GM12891 (cell line): ENCODE measurements at places on chromosomes 6 and 20.
A peak's percentile ranks its signal among the peaks of the same experiment; 100 is the strongest.

- DNase-seq: no peak
These were observed 634.8 kb upstream of the CITED2 start for GRCh38 chr6:140009286-140009685.

DNA sequence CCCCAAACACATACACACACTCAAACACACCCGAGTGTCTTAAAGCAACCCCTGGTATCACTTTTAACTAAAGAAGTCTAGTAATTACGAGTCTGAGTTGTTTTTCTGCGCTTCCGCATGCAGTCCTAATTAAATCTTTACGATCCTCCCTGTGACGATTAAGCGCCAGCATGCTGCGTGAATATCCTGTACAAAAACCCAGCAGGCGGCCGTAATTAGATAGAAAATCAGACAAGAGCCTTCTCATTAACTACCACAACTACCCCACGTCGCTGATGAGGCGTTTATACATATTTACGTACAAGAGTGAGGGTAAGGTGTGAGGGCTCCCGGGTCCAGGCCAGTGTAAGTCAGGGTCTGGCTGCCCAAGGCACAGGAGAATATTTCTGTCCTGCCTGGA lies 8.1 kb downstream of the TFAP2B start:
- DNase-seq: no peak

DNA sequence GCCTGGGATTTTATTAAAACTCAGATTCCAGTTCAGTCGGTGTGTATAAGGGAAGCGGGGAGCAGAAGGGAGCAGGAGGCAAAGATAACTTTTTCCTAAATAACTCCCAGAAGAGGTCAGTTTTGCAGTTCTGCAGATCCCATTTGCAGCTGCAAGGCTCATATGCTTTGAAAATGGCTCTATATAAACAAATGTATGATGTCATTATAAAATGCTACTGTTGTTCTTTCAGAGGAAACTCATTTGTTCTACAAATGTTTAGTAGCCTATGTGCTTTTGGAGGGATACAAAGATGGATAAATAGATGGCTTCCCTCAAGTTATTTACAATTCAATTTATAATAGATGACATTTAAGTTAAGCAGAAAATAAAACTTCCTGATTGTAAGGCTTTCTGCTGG lies 29.2 kb upstream of the DSP start:
- no peak for DNase-seq

- no peak for DNase-seq
These were observed 26.5 kb upstream of the LGSN start for GRCh38 chr6:63346217-63346835.

GRCh38 chr6:30981942-30982772 lies 1.4 kb upstream of the MUC21 start:
- DNase-seq: no peak

GRCh38 chr6:147522597-147522996 lies 14.1 kb downstream of the SAMD5 start:
- no peak for DNase-seq

DNA sequence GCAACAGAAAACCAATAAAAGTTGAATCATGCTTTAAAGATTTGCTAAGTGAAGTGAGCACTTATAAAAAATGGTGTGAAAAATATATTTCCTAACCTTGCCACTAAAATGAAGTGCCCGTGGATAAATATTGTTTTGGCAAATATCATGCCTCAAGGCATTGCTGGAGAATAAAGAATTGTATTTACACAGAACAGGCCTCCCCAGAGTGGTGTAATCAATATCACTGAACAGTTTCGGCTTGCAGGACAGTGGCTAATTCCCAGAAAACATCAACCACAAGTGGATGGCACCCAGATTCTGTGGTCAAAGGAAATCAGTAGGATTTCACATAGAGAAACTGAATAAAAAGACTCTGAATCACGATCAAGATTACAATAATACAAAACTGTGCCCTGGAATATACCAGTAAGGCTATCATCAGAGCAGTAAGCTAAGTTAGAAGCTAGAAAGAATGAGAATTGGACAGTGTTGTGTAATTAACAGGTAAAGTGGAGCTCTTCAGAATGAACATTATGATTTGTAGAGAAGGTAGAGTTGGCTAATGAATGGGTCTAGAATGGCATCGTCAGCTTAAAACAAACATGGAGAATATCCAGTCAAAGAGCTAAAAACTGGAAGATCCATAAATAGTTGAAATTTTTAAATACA lies 1026.9 kb upstream of the ADGRB3 start:
- DNase-seq: no peak

DNA sequence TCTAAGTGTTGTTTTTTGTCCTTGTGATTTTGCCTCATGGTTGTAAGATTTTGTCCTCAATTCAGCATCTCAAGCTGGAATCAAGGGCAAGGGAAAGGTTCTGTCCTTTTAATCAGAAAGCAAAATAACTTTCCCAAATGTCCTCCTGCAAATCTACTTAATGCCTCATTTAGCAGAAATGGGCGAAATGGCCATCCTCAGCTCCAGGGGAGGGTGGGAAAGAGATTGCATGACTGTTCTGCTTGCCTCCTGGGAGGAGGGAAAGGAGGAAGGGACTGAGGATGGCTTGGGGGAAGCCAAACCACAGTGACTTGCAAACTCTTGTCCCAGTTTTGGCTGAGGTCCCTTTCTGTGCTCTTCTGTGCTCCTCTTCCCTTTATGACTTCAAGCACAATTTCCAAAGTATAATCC lies 43.4 kb downstream of the TNFAIP3 start:
- DNase-seq: no peak

GRCh38 chr6:54980511-54981275 lies 134.1 kb downstream of the FAM83B start:
- no peak for DNase-seq

DNA sequence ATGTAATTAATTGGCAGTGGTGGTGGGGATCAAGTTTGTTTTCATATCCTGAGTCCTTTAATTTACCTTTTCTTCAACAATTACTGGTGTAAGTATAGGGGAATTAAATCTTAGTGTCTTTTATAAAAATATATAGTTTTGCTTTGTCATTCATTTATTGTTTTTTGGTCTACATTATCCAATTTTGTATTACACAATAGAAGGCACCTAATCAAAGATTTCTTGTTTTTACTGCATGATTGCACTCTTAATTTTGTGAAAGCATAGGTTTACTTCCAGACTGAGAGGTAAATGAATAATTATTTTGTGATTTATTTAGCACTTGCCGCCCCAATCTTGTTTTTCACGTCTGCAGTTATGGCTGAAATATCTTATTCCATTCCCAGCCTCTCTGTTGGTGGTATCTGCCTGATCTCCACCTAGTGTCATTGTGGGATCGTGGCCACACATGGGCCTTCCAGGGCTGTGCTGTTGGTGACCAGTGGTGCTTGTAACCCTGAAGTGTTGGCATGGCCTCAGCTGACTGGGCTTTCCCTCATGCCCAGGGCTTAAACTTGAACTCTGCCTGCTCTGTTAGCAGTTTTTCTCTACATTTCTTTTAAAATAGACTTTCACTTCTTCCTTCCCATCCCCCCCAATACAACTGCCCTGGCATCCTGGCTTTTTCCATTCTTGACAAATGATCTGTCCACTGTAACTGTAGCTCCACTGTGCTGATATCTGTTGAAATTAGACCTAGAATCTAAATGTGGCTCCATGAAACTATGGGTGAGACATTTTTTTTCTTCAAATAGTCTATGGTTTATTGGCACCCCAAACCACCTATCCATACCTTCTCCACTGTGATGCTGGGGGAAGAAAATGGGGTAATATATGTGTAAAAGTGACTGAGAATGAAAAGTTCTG lies 24.8 kb downstream of the E2F3 start:
- no peak for DNase-seq

GRCh38 chr6:112043032-112044007 lies 10.6 kb upstream of the CCN6 start:
- peak; percentile 58 for DNase-seq

DNA sequence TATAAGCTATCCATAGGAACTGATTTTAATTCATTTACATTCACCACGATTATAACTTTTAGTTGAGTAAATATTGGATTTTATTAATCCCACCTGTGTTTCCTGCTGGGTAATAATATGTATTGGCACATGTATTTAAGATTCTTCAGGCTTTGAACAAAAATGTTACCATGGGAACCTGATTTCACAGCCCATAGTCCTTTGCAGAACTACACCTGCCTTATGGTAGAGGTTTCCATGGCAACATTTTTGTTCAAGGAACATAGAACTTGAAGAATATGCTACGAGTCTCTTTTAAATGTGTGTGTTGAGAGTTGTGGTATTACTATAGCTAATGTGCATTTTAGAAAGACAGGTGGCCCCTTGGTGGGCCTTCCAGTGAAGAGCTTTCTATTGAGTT lies 317.4 kb downstream of the SAMD5 start:
- no peak for DNase-seq

GRCh38 chr20:41182296-41183212 lies 45.2 kb downstream of the PLCG1 start:
- DNase-seq: no peak

DNA sequence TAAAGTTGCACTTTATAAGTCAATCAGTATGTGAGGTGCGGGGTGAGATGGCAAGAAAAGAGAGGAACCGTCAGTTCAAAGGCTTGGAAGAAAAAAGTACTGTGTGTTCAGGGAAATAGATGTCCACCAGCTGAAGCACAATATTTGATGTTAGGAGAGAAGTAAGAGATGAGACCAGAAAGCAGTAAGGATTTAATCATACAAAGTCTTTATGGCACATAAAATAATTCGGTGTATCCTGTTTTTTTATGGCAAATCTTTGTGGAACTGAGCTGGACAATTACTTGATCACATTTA lies 197.2 kb downstream of the FAXC start:
- DNase-seq: no peak

DNA sequence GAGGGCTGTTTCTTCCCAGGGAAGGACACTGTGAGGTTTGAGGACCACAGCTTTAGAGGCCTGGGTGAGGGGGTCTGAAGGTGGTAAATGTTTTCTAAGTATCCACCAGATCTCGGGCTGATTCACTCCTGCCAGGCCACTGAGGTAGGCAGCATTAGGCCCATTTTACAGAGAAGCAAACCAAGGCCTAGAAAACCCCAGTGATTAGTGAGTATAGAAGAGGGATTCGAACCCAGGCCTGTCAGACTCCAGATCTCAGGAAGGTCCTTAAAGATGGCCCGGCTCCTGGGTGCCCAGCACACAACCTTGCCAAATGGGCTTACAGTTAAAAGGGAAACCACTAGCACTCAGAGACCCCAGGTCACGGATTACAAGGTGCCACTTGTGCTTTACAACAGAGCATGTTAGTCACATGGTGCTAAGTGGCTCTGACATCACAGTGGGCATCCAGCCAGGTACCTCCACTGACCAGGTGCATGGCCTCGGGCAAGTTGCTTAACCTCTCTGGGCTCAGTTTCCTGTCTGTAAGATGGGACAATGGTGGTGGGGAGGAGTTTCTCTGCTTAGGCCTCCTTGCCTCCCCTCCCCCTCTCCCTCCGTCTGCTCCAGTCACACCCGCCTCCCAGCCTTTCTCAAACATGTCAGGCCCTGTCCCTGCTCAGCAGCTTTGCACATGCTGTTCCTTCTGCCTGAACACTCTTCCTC lies 18.8 kb upstream of the SIRPA start:
- DNase-seq: no peak

DNA sequence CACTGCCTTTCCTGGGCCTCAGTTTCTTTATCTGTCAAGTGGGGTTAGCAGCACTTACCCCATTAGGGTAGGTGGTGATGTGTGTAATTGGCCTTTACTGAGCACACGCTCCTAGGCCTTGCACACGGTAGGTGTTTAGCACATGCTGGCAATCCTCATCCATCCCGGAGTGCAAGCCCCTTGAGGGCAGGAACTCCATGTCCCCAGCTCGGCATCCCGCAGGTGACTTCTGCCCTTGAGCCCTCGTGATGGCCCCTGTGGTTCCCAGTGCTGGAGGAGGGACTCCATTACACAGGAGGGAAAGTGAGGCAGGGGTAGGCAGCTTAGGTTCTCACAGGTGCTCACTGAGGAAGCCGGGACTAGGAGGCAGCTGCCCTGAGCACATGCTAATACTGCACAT lies 40.0 kb downstream of the MYH7B start:
- DNase-seq: no peak

GRCh38 chr6:53985366-53985765 lies 125.9 kb upstream of the MLIP start:
- DNase-seq: no peak

DNA sequence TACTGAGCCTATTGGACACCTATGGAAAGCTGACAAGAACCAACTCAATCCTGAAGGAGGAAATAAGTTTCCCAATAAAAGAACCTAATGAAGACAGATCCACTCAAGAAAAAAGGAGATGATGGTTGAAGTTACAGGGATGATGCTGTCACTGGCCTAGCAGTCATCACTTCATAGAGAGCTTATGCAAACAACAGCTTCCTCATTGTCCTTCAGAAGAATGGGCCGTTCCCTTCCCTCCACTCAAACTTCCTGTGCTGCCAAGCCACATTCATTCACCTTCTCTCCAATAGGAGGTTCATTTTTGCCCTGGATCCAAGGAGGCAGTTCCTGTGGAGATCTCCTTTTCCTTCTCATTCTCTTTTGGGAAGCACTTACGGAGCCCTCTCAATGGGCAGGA lies 13.8 kb upstream of the PM20D2 start:
- DNase-seq: no peak

DNA sequence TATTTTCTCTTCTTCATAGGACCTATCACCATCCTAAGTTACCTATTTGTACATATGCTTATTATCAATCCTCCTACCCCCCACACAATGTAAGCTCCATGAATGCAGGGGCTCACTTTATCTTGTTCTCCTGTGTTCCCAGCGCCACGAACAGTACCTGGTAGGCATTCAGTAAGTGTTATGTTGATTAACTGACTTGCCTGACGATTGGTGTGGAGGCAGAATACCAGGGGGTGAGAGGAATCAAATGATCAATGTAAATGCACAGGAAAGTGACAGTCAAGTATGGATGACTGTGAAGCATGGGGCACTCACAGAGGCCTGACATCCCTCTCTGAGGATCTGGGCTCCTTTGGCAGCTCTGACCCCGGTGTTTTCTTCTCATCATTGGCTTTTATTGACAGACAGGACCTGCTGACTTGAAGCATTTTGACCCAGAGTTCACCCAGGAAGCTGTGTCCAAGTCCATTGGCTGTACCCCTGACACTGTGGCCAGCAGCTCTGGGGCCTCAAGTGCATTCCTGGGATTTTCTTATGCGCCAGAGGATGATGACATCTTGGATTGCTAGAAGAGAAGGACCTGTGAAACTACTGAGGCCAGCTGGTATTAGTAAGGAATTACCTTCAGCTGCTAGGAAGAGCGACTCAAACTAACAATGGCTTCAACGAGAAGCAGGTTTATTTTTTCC lies 6.1 kb upstream of the IFT52 start:
- no peak for DNase-seq

- DNase-seq: no peak
These were observed 92.4 kb downstream of the PPP1R14C start for GRCh38 chr6:150235218-150235617.

GRCh38 chr20:58109918-58110635 lies 118.4 kb downstream of the ANKRD60 start:
- no peak for DNase-seq

- no peak for DNase-seq
These were observed 108.6 kb downstream of the BCKDHB start for GRCh38 chr6:80215063-80215462.

DNA sequence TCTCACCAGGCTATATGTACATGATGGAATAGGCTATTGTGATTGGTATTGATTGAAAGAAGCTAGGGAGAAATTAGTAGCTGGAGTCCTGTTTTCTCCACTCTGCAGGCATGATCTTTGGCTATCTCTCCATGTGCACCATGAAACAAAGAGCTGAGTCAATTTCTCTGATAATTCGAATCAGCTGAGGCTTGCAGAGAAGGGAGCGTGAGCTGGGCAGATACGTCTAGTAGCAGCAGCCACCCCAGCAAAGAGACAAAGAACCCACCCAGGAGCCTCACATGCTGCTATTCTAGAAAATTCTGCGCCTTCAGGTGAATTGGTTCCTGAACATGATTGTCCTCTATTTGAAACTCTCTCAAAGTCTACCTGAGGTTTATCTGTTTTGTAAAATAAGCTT lies 6.9 kb upstream of the SGK1 start:
- DNase-seq: no peak
